ENCODE measurements at places on chromosomes 4 and X. TPM values are rescaled to one million over a fixed set of nuclear protein-coding genes. Genes with fewer than 3 reads are reported as not detected.

DNA sequence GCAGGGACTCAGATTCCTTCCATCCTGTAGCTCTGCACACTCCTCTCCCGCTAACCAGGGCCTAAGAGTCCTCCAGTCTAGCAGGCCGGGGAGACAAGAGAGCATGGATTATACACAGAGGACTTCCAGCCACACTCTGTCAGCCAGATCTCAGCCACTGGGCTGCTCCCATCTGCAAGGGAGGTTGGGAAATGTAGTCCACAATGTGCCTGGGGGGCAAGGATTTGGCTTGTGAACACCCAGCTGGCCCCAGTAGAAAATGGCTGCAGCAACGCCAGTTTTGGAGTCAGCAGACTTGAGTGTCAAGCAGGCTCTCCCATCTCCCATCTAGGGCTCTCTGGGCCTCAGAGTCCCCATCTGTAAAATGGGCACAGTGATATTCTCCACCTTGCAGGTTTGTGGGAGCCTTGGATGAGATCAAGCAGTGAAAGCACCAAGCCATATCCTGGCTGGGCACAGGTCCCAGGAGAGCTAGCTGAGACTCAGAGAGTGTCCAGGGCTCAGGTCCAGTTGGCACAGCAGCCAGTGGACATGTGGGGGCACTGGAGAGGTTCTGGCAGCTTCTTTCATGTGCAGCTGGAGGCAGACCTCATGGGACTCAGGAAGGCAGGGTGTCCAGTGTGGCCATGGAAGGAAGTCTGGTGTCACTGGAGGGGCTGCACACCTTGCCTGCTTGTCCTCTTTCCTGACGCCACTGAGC lies 14.6 kb downstream of the PSAPL1 start:
- H3K4me1 ChIP-seq = no peaks in the 10 kb centered on the region
- no peak overlapping the region for H3K4me3 ChIP-seq
- no peaks in the 10 kb centered on the region for H3K27me3 ChIP-seq
- no peak overlapping the region for H3K27ac ChIP-seq
- no peaks in the 10 kb centered on the region for H3K36me3 ChIP-seq

DNA sequence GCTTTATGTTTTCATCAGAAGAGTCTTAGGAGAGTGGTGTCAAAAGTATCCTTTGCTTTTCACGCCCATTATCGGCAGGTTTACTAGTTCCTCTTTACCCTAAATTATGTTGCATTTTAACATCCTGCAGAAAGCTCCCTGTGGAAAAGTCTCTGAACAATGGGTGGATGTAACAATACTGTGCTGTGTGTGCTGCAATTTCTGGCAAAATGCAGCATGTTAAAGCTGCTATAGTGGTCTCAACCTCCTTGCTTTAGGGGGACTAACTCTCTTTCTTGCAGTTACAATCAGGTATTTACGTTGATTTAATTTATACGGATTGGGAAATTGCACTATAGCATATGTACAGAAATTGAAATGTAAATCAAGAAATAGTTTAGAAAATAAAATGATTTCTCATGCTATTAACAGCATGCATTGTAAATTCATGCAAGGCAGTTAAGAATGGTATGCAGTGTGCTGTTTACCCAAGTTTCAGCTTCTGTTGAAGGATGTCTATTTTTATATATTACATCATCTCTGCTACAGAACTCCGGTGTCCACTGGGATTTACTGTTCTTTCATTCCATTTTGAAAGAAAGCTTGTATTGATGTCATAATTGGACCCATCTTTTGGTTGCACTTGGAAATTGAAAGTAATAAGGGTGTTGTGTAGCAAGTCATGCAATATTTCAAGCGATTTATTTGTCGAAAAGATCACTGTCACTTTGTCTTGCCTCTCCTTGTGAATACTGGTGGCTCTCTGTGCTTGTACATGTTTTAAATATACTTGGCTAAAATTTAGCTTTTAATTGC lies 145.7 kb downstream of the RAPGEF2 start:
- no peak overlapping the region for H3K4me3 ChIP-seq
- peaks cover 12% of the 10 kb centered on the region for H3K36me3 ChIP-seq
- H3K27me3 ChIP-seq = no peaks in the 10 kb centered on the region
- no peak for DNase-seq
- H3K4me1 ChIP-seq = peaks cover 3% of the 10 kb centered on the region

GRCh38 chr4:108140328-108140727 lies 28.4 kb downstream of the LEF1 start:
- H3K4me3 ChIP-seq = peak overlapping the region; percentile 72
- peaks cover 78% of the 10 kb centered on the region for H3K4me1 ChIP-seq
- H3K36me3 ChIP-seq = peaks cover 30% of the 10 kb centered on the region
- peak; percentile 22 for DNase-seq

DNA sequence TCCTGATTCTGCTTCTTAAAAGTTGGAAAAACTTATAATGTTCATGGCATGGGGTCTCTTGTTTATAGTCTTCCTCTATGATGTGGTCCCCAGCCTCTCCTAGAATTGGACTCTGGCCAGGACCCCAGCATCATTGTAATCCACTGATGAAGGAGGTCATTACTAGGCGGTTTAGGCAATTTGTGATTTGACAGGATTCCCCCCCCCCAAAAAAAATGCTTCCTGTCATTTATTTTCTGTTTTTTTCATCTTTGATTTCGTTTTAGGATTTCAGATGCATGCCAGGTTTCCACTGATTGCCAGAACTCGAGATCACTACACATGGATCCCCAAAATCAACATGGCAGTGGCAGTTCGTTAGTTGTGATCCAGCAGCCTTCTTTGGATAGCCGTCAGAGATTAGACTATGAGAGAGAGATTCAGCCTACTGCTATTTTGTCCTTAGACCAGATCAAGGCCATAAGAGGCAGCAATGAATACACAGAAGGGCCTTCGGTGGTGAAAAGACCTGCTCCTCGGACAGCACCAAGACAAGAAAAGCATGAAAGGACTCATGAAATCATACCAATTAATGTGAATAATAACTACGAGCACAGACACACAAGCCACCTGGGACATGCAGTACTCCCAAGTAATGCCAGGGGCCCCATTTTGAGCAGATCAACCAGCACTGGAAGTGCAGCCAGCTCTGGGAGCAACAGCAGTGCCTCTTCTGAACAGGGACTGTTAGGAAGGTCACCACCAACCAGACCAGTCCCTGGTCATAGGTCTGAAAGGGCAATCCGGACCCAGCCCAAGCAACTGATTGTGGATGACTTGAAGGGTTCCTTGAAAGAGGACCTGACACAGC lies 4.9 kb downstream of the SPRY1 start:
- H3K4me3 ChIP-seq = peak overlapping the region; percentile 98
- no peaks in the 10 kb centered on the region for H3K27me3 ChIP-seq
- H3K36me3 ChIP-seq = peaks cover 82% of the 10 kb centered on the region

GRCh38 chr4:91973479-91974153 lies 330.1 kb upstream of the GRID2 start:
- H3K27me3 ChIP-seq = no peaks in the 10 kb centered on the region
- H3K4me1 ChIP-seq = no peaks in the 10 kb centered on the region
- no peak overlapping the region for H3K4me3 ChIP-seq
- H3K27ac ChIP-seq = no peak overlapping the region
- no peak for DNase-seq

DNA sequence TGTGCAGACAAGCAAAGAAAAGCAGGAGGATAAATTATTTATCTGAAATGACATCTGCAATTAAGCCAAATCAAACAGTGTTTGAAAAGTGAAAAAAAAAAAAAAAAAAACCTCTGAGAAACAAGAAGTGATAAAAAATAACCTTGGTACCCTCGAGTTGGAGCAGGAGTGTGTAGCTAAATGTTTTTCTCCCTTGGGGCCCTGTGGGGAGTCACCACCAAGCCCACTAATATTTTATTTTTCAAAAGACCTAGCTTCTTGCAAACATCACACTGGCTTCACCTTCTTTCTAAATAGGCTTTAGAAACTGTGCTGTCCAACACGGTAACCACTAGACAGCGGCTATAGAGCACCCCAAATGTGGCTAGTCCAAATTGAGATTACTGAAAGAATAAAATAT lies 47.7 kb downstream of the SNX25 start:
- no peak for DNase-seq
- no peak overlapping the region for H3K4me3 ChIP-seq
- H3K27ac ChIP-seq = no peak overlapping the region

The MAGT1 gene
- 33.2 TPM for total RNA-seq
